ENCODE measurements at places on chromosomes 5 and 9.

- no peak for DNase-seq
These were observed 39.9 kb downstream of the STXBP1 start for GRCh38 chr9:127651697-127652610.

DNA sequence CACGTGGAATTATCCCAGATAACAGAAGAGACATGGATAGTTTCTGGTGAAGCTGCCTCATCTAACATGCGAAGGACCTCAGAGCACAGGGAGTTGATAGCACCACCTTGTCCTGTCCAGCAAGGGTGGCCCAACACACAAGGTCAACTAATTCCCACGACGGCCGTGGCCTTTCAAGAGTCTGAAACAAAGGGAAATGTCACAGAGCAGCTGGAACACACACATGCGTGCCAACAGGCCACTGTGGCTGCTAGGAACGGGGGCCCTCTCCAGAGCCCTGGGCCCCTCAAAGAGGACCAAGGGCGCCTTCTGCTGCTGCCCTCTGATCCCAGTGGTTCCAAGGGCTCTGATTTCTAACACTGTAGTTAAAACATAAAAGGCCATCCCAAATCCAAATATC lies 50.7 kb downstream of the SECISBP2 start:
- no peak for DNase-seq

DNA sequence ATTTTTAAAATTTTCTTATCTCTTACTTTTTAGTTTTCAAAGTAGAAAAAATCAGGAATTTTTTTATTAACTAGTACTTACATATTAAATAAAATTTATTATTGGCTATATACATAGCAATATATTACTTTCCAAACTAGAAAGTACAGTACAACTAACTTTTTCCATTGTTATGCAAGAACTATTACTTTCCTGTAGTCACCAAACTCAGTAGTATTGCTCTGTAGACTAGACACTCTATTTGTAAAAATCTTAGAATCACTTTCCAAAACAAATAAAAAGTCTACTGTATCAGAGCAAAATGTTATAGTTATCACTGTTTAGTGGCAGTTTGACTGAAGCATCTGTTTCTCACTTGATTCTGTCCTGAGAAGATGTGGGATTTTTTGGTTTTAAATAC lies 55.3 kb upstream of the MACIR start:
- no peak for DNase-seq

GRCh38 chr5:180328296-180329137 lies 24.6 kb downstream of the GFPT2 start:
- DNase-seq, result peak; percentile 60

GRCh38 chr5:158502686-158503085 lies 597.0 kb downstream of the EBF1 start:
- no peak for DNase-seq

DNA sequence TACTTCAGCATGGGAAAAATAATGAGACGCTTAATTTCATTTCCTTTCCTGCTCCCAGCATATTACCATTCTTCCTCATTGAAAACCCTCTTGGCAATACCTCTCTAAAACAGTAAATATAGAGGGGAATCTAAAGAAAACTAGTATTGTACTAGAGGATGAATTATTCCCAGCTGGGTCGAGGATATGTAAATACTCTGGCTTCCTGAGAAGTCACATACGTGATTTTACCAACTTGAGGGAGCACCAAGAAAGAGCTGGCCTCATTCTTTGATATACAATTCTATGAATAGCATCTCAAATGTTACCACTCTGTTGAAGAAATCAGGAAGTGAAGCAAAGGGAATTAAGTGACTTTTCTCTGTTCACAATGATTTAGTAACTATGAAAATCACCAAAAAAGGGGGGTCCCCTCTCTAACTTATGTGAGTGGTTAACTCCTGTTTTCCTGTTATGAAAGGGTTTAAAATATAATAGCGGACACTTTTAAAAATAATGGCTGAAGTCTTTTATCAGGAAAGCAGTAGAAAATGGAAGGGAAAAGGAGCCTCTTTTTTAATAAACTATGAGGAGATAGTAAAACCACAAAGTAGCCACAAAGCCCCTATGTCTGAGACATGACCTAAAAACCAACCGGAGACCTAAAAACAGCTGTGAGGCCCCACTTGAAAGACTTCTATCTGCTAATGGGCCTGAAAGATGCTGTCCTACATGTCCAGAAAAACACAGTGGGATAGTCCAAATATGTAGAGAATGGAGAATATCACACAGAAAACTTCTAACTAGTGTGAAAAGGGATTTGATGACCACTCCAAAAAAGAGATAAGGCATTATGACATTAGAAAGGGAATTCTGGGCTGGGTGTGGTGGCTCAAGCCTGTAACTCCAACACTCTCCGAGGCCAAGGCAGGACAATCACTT lies 42.6 kb downstream of the LPAR1 start:
- DNase-seq, result no peak

- no peak for DNase-seq
These were observed 806.9 kb upstream of the CDH9 start for GRCh38 chr5:27845248-27845647.

GRCh38 chr9:124312290-124313265 lies 54.8 kb downstream of the NEK6 start:
- no peak for DNase-seq

DNA sequence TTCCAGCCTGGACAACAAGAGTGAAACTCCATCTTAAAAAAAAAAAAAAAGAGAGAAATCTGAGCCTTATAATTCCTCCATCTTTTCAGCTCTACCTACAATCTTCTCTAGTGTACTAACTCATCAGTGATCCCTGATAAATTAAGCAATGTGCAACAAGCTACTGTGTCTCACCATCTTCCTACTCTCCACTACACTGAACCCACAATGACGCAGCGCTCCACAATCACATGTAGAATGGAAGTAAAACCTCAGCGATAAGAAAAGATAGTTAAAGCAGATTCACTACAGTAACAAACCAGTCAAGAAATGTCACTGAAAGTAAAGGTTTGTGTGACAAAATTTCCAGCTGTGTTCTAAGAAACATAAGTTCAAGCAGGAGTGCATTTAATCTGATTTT lies 13.5 kb downstream of the ABCA1 start:
- DNase-seq, result no peak

DNA sequence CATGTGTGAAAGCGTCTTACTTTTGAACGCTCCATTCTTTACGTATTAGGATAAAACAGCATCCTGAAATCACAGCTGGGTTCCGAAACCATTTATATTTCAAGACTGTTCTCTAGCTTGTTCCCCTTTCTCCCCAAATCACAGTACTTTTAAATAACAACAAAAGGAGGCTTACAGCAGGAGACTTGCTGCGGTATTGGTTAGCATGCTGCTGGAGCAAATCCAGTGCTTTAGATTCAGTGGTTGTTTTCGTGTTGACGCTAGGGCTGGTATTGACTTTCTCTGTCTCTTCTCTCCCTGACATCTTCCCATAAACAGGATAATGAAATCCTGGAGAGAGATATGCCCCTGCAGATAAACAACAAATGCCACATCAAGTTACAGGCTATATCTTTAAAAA lies 103.1 kb downstream of the ZNF608 start:
- DNase-seq, result no peak

DNA sequence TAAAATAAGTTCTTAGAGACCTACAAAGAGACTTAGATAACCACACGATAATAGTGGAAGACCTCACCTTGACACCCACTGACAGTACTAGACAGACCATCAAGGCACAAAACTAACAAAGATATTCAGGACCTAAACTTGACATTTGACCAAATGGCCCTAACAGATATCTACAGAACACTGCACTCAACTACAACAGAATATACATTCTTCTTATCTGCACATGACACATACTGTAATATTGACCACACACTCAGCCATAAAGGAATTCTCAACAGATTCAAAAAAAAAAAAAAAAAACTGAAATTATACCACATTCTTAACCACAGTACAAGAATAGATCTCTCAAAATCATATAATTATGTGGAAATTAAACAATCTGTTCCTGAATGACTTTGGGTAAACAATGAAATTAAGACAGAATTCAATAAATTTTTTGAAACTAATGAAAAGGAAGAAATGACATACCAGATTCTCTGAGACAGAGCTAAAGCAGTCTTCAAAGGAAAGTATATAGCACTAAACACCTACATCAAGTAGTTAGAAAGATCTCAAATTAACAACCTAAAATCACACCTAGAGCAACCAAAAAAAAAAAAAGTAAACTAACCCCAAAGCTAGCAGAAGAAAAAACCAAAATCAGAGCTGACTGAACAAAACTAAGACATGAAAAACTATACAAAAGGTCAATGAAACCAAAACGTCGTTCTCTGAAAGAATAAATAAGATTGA lies 362.3 kb upstream of the POU5F2 start:
- DNase-seq, result no peak

DNA sequence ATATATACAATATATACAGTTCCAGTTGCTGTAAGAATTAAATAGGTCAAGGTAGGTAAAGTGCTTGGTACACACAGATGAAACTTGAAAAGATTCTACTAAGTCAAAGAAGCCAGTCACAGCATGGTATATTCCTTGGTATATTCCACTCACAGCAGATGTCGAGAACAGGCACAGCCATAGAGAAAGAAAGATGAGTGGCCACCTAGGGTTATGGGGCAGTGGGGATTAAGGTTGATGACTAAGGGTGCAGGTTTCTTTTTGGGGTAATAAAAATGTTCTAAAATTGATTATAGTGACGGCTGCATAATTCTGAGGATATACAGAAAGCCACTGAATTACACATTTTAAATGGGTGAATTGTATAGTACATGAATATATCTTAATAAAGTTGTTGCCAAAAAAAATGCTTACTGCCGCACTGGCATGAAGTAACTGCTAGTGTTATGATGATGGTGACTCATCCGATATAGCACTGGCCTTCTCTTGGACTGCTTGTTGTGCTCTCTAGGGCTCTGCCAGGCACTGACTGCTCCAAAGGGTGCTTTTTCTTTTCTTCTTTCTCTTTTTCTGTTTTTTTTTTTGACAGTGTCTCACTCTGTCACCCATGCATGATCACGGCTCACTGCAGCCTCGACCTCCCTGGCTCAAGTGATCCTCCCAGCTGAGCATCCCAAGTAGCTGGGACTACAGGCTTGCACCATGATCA lies 23.5 kb downstream of the TBC1D2 start:
- DNase-seq, result no peak

DNA sequence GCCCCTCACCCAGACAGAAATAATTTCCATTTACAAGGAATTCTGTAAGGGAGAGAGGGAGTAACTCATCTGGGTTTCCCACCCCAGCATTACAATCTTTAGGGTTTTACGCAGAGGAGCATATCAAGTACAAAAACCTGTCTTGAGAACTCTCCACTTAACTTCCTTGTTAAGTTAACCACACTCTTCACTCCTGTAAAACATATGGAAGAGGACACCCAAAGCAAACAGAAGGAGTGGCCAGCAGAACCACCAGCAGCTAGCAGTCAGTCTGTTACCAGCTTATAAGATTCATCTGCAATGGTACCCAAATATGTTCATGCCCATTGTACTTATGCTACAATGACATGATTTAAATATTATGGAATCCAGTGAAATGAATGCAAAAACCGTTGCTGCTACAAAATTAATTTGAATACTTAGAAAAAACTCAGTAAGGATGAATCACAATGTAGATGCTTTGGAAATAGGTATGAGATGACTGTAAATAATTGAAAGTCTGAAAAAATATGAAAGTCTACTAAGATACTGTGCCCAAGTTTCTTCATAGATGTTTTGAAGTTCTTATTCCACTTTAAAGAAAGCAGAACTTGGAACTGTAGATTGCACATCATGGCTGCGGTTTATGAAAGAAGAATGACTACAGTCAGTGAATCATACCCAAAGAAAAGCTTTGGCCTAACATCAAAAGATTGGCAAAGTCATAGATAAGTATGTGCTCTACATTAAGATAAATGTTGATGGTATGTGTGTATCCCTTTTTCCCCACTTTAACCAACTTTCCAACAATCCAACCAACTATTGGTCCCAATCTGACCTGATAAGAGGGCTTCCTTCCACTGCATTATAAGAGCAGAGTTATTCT lies 233.6 kb downstream of the ACTL7B start:
- no peak for DNase-seq

- DNase-seq, result no peak
These were observed 24.9 kb downstream of the ADAM19 start for GRCh38 chr5:157550663-157551062.

- DNase-seq, result no peak
These were observed 93.8 kb downstream of the FEM1C start for GRCh38 chr5:115450741-115451140.

- no peak for DNase-seq
These were observed 9.1 kb downstream of the MEGF10 start for GRCh38 chr5:127299678-127300077.

DNA sequence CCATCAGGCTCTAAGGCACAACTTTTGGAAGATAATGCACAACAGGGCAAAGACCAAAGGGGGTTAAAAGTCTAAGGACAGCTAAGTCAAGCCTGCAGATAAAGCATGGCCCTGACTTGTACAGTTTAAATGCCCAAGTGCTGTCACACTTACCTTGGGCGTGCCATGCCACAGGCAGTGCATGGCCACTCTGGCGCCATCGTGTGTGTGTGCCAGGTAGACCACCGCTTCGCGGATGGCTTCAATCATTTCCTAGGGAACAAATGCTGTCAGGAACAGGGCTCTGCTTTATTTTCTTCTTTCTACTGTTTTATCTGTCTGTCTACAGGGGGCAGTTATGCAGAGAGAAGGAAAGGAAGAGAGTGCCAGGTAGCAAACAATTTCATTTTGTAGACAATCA lies 19.3 kb downstream of the PUM3 start:
- no peak for DNase-seq

GRCh38 chr5:134445856-134446818 lies 34.5 kb upstream of the CDKN2AIPNL start:
- no peak for DNase-seq

DNA sequence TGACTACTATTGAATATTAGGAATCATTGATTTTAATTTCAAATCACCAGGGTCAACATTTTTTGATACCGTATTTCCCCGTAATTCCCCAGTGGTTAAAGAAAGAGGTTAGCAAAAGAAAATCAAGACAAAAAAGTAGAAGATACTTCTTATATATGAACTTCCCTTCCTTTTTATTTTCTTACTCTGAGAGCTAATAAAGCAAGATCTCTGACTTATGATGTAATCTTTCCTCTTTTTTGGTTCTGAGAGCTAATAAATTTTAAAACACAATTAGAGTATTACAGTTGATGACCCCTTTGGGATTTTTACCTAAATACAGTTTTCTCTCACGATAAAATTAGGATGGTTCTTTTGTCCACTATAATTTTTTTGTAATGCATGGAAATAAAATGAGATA lies 9.2 kb upstream of the FYB1 start:
- DNase-seq, result no peak

DNA sequence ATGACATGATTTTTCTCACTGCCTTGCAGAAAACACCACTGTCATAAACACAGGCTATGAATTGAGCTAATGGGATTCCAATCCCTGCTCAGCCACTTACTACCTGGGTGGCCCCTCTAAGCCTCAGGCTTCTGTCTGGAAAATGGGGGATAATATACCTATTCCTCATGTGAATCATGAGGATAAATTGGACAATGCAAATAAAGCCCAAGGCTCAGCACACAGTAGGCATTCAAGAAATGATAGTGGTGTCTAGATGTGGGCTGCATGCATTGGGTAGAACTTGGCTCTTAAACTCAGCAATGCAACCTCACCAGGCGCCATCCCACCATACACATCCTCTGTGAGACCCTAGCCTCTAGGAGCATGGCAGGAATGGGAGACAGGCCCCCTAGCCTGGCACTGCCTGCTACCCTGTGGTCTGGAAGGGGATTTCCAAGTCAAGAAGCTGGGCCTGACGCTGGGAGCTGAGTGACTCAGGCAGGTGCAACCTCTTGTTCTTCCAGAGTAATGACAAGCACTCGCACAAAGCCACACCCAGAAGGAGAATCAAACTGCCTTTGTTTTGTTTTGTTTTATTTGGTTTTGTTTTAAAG lies 2.3 kb upstream of the TNIP1 start:
- DNase-seq, result no peak

GRCh38 chr9:91503673-91504081 lies 80.0 kb upstream of the NFIL3 start:
- no peak for DNase-seq
